ENCODE measurements at places on chromosomes 3 and 15.

- no peaks in the 10 kb centered on the region for H3K27me3 ChIP-seq
- no peak overlapping the region for H3K4me3 ChIP-seq
- no peaks in the 10 kb centered on the region for H3K36me3 ChIP-seq
- DNase-seq: no peak
- H3K4me1 ChIP-seq: no peaks in the 10 kb centered on the region
Measured at GRCh38 chr15:87523516-87523915, 733.0 kb downstream of the NTRK3 start.

- H3K4me3 ChIP-seq: no peak overlapping the region
- H3K4me1 ChIP-seq: peaks cover 41% of the 10 kb centered on the region
Measured at GRCh38 chr15:40042791-40043320, 3.9 kb upstream of the SRP14 start.

GRCh38 chr3:97235611-97236315 is 421.4 kb downstream of the EPHA6 start:
- H3K36me3 ChIP-seq: no peaks in the 10 kb centered on the region
- H3K27ac ChIP-seq: no peak overlapping the region
- DNase-seq: peak; percentile 69
- no peak overlapping the region for H3K4me3 ChIP-seq

- peak; percentile 49 for DNase-seq
- no peaks in the 10 kb centered on the region for H3K36me3 ChIP-seq
- no peak overlapping the region for H3K4me3 ChIP-seq
- no peaks in the 10 kb centered on the region for H3K4me1 ChIP-seq
Measured at GRCh38 chr3:160210799-160211221, 14.4 kb upstream of the C3orf80 start.

DNA sequence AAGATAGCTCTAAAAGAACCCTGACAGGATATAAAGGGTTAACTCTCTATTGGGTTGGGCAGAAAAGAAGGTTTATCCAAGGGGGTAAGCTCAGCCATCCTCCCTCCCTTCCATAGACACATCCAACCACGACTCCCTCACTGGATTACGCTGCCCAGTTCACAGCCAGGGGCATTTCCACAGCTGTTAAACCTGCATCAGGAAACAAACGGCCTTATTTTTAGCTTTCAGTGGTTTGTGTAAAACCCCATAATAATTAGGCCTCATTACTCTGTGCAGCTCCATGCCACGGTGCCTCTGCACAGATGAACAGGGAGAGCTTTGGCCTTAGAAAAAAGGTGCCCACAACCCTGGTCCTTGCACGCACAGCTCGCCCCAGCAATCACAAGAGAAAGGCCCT is 110.6 kb downstream of the GABRB3 start:
- no peaks in the 10 kb centered on the region for H3K4me1 ChIP-seq
- H3K27ac ChIP-seq: no peak overlapping the region
- no peak for DNase-seq
- no peaks in the 10 kb centered on the region for H3K27me3 ChIP-seq
